Activated T-cell treated with anti-CD3 and anti-CD28 coated beads, Interleukin-2, amount 50 U/mL, for 72 hours (primary cell): ENCODE measurements at places on chromosomes 11 and 22.
A peak's percentile ranks its signal among the peaks of the same experiment; 100 is the strongest.

DNA sequence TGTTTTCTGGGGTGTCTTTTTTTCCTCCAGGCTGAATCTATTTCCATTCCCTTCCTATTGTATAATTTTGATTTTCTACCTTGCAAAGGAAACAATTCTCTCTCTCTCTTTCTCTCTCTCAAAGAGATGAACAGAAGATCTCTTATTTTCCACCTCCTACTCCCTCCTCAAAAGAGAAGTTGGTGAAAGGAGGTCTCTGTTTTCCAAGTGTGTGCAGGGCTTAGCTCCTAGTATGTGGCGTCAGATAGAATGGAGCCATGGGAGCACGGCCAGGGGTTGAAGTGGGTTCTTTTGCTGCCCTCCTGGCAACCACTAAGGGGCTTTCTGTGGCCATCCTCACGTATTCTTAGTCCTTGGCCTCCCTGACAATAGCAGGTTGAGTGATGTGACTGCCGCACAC, 480 bp downstream of the TRIM34 start:
- H3K27me3 ChIP-seq: no peaks in the 10 kb centered on the region
- peaks cover 39% of the 10 kb centered on the region for H3K4me1 ChIP-seq
- DNase-seq: no peak
- peak overlapping the region; percentile 90 for H3K27ac ChIP-seq
- peak overlapping the region; percentile 90 for H3K4me3 ChIP-seq

- H3K36me3 ChIP-seq: peaks cover 2% of the 10 kb centered on the region
- no peak overlapping the region for H3K4me3 ChIP-seq
- no peak overlapping the region for H3K27ac ChIP-seq
Observed at GRCh38 chr22:45483918-45484499, 18.7 kb upstream of the FBLN1 start.

GRCh38 chr11:100297516-100297915, 389.6 kb upstream of the ARHGAP42 start:
- no peak overlapping the region for H3K27ac ChIP-seq
- H3K4me1 ChIP-seq: no peaks in the 10 kb centered on the region
- H3K27me3 ChIP-seq: no peaks in the 10 kb centered on the region
- no peak overlapping the region for H3K4me3 ChIP-seq

DNA sequence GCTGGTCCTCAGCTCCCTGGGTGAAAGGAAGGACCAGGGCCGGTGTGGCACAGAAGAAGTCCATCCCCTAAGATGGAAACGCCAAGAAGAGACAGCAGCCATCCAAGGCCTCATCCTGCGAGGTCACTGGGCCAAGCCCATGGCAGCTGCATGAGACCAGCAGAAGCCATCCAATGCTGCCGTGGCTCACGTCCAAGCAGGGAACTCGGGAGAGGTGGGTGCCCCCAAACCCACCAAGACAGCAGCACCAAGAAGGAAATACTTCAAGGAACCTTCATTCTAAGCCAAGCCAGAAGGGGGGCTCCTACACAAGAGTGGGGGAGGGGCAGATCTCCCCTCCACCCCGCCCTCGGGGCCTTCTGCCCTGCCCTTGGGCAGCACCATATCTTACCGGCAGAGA, 49.6 kb downstream of the IGSF9B start:
- no peaks in the 10 kb centered on the region for H3K4me1 ChIP-seq
- no peaks in the 10 kb centered on the region for H3K27me3 ChIP-seq
- H3K4me3 ChIP-seq: no peak overlapping the region
- no peak for DNase-seq

DNA sequence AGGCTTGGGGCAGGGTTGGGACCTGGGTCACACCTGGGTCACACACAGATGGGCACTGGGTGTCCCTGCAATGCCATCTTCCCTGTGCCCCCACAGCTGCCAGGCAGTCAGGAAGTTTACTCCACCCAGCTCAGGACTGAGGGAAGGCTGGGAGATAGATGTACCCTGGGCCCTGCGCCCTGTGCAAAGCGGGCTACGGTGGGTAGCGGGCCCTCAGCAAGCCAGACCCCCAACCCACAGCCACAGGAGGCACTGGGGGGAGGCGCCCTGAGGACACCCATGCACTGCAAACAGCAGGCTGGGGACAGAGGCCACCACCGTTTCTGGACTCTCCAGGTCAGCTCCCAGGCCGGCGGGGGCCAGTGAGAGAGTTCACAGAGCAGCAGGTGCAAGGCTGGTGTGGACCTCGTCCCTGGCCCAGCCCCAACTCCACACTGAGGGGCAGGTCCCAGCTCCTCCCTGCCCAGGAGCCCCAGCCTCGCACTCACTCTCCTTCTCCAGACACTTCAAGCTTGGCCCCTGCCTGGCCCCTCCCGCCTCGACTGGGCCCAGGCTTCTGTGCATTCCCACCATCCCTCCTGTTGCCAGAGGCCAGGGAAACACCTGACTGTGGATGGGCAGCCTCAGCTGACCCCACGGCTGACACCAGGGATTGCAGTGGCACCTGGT, 4.9 kb downstream of the DUSP8 start:
- no peak for DNase-seq
- H3K27ac ChIP-seq: no peak overlapping the region
- no peaks in the 10 kb centered on the region for H3K36me3 ChIP-seq
- H3K4me1 ChIP-seq: no peaks in the 10 kb centered on the region
